ENCODE measurements at places on chromosomes 1 and 21.

GRCh38 chr21:41641821-41642701 lies 124.8 kb downstream of the RIPK4 start:
- no peak for DNase-seq

DNA sequence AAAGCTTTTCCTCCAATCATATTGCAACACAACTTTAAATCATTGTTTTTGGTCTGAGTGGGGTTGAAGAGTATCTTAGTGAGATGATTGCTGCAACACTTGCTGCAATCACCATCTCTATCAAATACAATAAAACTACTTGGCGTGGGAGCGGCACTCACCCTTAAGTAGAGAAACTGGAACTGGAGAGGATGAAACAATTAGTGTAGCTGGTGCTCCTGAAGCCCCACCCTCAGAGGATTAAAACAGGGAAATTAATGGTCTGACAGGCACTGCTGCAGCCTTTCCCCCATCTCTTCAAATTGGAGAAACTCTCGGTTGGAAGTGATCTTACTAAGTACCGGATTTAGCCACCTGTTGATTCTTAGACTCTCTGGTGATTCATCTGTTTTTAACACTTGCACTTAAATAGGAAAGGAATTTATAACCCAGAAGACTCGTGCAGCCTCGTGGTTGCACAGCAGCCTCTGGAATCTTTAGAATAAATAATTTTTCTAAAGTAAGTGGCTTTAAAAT lies 80.5 kb upstream of the KIF26B start:
- DNase-seq = no peak

GRCh38 chr1:223140611-223141405 lies 2.2 kb downstream of the TLR5 start:
- no peak for DNase-seq

DNA sequence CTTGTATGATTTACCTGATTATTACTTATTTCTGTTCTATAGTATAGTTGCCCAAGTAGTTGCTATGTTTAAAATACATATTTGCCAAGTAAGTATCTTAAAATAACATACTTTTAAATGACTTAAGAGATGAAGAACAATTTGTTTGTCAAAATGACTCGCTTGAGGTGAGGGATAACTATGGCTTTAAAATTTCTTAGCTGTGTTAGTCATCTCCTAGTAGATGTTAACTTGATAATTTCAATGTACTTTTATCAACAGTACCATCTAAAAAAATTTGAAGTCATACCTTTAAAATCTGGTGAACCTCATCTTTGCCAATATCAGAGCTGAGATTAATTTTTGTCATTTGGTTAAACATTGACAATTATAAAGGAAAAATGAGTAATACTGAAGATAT lies 37.7 kb downstream of the ODR4 start:
- DNase-seq = no peak

- no peak for DNase-seq
Measured at GRCh38 chr1:220809704-220810103, 23.0 kb downstream of the MTARC1 start.

DNA sequence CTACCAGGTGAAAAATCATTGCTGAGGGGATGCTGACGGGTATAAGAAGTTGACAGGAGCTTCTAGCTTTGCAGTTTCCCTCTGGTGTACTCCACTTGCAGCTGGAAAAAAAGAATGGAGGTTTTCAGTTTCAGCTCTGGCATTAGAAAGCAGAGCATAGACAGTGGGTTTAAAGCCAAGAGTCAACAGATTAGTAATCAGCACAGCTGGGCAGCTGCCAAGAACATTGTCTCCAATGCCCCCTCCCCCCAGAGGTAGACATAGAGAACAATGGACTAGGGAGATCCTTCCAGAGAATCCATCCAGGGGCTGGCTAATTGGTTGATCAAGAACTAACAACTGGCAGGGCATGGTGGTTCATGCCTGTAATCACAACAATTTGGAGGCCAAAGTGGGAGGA lies 10.1 kb upstream of the ZBTB8B start:
- no peak for DNase-seq

GRCh38 chr1:156832434-156832833 lies 15.8 kb upstream of the SH2D2A start:
- DNase-seq = no peak

DNA sequence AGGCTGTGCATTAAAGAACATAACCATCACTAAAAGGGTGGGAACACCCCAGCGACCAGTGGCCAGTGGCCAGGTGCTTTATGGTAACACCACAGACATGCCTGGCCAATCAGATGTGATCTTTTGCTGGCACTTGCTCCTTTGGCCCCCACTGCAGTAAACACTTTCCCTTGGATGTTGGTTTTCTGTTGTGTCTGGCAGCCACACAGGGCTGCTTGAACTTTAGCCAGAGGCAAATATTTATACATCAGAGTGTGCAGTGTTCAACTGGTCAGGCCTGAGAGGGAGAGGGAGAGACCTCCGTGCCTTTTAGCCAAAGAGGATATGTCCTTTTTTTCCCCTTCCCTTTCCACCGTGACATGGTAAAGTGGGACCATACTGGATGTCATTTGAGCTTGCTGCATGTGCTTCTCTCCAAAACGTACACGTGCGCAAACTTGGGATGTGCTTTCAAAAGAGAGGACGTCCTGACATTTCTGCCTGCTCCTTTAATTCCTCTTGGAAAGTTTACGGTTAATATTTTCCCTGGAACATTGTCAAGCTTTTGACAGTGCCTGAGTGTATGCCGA lies 101.2 kb downstream of the NFIA start:
- DNase-seq = no peak

DNA sequence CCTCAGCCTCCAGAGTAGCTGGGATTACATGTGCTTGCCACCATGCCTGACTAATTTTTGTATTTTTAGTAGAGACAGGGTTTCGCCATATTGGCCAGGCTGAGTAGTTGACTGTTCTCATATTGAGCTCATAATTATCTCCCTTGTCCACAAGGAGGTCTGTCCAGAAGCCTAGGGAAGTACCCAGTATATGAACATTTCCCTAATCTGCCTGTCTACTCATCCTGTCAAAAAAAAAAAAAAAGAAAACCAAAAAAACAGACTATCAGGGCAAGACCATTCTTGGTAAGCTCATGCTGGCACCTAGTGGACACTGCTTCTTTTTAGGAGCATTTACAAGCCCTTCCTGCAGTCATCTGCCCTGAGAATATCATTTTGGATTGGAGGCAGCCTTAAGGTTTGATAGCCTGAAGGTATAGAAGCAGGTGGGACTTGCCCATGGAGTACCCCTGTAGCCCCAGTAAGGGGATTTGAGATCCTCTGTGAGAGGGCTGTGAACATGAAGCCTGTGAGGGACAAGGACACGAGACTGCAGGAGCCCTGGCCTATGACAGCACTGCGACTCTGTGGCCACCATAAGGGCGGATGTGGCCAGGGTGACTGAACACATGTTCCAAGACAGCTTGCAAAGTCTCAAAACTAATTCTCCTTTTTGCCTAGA lies 10.8 kb upstream of the DUSP12 start:
- peak; percentile 58 for DNase-seq

DNA sequence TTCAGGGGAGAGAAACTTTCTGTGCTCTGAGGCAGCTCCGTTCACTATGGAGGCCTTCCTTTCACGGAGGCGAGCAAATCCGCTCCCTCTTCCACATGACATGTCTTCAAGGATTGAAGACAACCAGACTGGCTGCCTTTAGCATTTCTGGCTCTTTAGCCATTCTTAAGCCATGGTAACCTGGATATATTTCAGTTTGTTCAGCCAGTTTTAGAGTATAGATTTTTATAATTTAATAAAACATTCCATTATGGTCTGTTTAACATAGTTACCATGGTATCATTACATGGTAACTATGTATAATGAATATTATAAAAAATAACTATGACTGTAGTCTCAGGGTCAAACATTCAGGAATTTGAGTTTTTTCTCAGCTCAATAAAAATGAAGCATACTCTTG lies 54.2 kb upstream of the NFIA start:
- DNase-seq = no peak

DNA sequence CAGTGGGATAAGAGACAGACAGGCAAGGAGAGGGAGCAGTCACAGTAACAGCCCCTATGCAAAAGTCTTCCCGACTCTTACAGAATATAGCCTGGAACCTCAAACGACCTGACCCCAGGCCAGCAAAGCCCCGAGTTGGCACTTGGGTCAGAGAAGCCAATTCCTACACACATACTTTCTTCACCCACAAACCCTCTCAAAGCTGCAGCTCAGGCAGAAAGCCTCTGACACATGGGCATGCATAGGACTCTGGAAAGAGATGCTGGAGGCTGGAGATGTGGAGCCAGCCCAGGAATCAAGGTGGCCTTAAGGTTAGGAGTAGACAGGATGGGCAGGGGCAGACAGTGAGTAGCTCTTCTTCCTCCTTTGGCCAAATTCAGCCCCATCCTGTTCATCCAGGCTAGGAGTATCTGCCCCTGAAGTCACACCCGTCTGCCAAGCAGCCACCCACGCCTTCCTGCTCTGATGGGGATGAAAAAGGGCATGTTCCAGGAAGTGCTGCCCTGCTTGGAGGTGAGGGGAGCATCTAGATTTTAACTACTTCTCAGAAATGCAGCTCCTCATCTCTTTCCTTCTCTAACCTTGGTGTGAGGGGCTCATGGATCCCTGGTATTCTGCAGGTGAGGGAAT lies 7.8 kb downstream of the SLC41A1 start:
- no peak for DNase-seq

- DNase-seq = peak; percentile 72
Measured at GRCh38 chr21:44930543-44930981, 9.3 kb upstream of the SLX9 start.

DNA sequence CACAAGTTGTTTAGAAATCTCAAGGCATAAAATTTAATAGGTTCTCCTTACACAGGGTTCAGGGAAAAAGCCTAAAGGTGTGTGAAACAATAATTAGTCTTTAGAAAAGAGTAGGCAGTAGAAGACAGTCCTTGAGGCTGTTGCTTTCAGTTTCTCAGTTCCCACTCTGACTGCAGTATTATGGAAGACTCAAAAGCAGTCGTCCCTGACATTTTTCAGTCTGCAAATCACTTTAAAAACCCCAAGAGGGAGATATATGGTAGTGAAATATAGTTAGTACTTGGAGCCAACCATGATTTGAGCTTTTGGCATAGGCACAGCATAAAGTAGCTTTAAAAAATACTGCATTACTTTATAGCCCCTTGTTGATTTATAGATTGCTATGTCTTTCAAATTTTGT lies 299.7 kb downstream of the OLFM3 start:
- no peak for DNase-seq

DNA sequence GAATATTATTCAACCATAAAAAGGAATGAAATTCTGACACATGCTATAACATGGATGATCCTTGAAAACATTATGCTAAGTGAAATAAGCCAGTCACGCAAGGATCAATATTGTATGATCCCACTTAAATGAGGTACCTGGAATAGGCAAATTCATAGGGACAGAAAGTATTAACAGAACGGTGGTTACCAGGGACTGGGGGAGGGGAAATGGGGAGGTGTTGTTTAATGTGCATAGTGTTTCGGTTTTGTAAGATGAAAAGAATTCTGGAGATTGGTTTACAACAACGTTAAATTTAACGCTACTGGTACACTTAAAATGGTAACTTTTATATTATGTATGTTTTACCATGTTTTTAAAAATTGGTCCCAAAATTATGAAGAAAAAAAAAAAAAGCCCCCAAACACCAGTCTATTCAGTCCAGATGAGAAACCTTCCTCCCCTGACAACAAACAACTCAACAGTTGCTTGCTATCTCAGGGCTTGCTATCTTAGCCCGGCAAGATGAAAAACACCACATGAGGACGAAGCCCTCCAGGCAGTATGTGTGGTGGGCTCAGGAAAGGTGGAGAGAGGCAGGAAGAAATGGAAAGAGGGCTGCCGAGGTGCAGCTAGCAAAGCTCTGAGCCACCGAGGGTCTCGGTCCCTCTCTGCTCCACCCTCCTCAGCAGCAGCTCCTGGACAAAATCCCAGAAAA lies 8.5 kb downstream of the NUAK2 start:
- DNase-seq = no peak

- no peak for DNase-seq
Measured at GRCh38 chr1:54928327-54928726, 41.3 kb upstream of the DHCR24 start.

DNA sequence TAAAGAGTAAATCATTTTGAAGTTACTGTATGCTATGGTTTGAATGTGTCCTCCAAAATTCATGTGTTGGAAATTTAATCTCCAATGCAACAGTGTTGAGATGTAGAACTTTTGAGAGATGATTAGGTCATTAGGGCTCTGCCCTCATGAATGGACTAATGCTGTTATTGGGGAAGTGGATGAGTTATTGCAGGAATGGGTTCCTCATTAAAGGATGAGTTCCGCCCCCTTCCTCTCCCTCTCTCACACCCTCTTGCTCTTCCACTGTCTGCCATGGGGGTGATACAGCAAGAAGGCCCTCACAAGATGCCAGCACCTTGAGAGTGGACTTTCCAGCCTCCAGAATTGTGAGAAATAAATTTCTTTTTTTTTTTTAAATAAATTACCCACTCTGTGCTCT lies 97.6 kb downstream of the ATP1A1 start:
- no peak for DNase-seq

- no peak for DNase-seq
Measured at GRCh38 chr21:41945982-41946381, 7.8 kb downstream of the C2CD2 start.

DNA sequence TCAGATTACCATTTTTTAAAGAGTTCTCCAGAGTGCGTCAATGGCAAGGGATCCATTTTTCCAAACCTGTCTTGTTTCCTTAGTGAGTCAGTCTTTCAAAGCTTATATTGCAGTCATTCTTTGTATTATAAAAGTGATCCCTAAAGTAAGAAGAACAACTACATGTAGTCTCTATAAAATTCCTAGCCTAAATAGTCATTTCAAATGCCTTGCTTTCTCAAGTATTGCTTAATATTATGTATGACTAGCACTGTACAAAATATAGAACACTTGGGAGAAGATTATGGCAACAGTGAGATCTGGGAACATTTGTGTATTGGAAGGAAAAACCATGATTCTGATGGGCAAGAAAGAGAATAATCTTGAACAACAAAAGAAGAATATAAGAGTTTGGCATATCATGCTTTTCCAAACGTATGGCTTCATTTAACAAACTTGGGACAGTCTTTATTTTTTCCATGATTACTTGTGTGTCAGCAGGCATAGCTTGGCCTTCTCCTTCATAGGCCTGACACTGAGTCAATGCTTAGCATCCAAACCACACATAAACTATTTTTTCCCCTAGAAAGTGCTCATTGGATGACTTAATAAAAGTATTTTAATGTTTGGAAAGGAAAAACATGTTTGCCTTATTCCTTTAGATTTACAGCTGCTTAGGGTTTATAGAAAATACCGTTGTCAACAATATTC lies 547.4 kb downstream of the LTN1 start:
- no peak for DNase-seq

- no peak for DNase-seq
Measured at GRCh38 chr21:37244501-37245095, 22.5 kb downstream of the VPS26C start.

DNA sequence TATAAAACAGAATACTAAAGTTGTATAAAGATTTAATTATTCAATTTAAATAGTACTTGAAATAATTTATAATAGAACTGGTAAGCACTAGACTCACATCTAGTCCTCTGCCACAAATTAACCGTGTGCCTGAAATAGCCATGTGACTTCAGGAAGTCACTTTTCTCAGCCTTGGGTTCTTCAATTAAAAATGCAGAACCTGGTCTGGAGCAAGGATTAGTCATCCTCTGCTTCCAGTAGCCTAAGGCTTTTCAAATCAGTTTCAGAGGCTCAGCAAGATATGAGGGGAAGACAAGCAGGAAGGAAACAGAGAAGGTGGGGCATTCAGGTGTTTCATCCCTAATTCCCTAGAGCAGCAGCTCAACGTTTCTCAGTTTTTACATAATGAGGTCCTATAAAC lies 23.0 kb downstream of the DPH5 start:
- DNase-seq = no peak
